ENCODE measurements at places on chromosomes 7 and 10.

DNA sequence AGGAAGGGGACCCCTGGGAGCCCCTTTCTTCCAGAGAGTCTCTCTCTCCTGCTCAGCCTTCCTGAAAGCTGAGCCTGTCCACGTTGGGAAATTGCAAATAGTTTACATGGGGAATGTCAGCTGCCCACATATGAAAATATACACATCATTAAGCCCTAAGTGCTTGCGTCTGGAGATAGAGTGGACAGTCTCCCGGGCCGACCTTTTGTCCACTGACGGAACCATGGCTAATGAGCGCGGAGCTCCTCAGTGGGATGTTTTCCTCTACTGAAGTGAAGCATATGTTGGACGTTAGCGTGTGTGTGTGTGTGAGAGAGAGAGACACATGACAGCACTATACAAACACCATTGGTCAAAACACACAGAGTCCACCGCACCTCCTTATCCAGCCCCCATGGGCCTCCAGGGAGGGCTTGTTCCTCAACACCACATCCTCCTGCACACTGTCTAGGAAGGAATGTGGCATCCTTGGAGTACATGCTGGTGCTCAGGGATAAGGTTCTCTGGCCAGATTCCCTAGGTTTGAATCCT is 128.4 kb downstream of the RGS10 start:
- no peak for DNase-seq

- no peak for DNase-seq
These were observed 12.7 kb downstream of the LDB3 start for GRCh38 chr10:86681047-86681446.

GRCh38 chr7:139570119-139570518 is 46.6 kb downstream of the CLEC2L start:
- DNase-seq, result no peak

DNA sequence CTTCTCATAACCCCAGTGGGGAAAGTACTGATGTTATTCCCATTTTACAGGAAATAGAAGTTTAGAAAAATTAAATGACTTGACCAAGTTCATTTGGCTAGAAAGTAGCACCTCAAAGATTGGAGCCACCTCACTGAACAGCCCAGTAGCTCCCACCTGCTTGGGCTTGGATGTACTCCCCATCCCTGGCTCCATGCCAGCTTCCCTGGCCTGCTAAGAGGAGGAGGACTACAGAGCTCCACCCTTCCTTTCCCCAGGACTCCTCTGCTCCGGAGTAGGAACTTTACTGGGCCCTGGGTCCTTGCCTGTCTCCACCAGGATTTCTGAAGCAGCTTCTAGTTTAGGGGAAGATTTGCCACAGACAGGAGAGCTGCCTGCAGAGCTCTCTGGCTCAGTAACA is 3.1 kb downstream of the HPS6 start:
- DNase-seq, result no peak

DNA sequence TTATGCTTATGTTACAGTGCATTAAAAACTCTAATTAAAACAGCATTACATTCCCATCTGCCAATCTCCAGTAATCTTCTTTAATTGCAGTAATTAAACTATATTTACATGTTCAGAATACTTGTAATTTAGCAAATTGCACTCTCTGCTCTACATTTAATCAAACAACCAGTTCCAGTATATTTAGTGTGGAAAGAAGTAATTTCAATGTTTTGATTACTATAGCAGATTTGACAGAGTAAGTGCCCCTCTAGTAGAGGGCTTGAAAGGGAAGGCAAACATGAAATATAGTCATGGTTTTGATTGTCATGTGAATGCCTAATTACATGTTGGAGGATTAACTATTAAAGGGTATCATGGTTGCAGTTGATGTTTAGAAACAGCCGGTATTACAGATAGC is 739.7 kb downstream of the AUTS2 start:
- no peak for DNase-seq

- DNase-seq, result no peak
These were observed 1018.7 kb downstream of the TYW1 start for GRCh38 chr7:68015122-68015977.

DNA sequence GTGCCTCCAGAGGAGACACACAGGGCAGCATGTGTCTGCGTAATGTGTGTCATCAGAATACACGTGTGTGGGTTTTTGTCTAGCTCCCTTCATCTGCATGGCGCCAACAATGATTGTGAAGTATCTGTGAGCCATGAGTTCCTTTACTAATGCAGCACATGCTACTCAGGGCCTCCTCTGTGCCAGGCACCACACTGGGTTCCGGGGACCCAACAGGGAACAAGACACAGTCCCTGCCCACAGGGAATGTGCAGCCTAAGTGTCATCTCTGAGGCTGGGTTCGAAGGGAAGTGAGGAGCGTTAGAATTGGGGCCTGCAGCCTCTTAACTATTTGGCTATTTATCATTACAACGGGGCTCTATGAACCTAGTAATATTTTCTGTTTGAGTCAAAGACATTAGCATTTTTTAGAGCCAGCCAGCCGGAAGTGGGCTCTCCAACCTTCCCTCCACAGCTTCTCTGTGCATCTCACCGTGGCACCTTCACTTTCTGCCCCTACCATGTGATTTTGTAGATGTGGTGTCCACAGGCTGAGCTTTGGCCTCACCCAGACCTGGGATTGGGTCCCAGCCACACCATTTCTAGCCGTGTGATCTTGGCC is 43.9 kb upstream of the SRGN start:
- DNase-seq, result no peak

DNA sequence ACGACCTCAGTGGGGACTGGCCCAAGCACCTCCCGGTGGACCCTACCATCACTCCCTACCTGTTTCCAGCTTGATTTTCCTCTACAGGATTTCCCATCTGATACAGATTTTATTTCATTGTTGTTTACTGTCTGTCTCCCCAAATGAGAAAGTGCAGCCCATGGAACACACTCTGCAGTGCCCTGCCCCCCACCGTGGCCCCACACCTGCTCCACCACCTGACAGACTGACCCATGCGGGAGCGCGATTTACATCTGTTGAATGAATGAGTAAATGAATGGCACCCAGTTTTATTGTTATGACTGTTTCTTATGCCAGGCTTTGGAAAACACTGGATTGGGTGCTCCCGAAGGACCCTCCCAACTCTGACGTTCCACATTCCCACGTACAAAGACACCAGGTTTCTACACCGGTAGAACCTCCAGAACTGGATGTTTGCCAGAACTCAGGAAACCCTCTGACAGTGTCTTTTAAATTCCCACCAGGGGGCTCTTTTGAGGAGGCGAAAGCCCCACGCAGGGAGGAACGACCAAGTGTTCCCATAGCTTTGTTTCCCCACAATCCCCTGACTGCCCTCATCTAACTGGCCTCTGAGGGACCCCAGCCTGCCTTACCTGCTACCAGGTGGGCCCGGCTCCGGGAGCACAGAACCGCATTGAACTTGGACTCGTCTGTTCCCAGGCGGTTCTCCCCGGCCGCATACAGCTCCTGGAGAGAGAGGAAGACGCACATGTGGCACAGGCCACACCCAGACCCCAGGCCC is 29.0 kb downstream of the PLAC9 start:
- no peak for DNase-seq

GRCh38 chr7:36957620-36958019 is 233.3 kb upstream of the AOAH start:
- no peak for DNase-seq

GRCh38 chr10:70260259-70260658 is 23.5 kb downstream of the NPFFR1 start:
- no peak for DNase-seq

DNA sequence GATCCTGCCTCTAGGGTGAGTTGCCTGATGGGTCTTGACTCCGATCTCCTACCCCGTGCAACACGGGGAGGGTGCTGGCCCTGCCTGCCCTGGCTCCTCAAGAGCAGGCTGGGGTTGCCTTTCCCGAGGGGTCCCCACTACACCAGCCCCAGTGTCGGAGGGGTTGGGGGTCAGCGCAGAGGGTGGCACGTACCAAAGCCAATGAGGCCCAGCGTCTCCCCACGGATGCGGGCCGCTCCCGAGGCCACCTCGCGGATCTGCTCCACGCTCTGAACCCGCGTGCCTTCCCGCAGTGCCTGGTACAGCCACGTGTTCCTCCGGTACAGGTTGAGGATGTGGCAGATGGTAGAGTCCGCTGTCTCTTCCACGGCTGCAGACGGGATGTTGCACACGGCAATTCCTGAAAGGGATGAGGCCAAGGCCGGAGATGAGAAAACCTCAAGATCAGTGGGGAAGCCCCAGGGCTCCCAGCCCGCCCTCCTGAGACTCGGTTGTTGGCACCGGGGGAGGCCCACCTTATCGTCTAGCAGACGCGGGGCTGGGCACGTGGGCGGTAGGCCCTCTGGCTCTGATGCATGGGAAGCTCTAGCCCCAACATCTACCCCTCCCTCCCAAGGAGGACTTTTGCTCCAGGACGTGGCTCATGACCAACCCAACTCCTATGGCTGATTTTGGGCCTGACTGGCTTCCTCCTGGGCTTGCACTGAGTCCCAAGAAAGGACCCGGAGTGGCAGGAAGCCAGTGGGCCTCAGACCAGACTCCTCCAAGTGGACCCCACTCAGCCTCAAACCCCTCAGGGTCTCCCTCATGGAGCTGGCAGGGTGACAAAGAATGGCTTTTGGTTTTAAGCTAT is 56.1 kb downstream of the ZRANB1 start:
- DNase-seq, result no peak

GRCh38 chr7:76356823-76357222 is 2.0 kb downstream of the YWHAG start:
- no peak for DNase-seq

GRCh38 chr7:99106821-99107241 is 37.1 kb downstream of the SMURF1 start:
- no peak for DNase-seq

DNA sequence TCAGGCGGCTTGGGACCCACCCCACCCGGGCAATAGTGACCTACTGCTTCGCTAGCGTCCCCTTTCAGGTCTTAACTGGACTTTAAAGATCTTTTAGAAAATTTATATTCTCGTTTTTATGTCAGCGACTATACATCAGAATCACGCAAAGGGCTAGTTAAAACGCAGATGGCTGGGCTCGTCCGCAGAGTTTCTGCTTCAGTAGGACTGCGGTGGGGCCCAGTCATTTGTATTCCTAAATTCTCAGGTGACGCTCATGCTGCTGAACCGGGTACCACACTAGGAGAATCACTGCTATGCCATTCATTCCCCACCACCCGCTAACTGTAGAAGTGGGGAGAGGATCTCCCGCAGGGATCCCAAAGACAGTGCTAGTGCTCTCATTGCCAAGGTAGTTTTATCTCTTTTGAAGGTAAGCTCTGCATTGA is 12.0 kb upstream of the SP8 start:
- no peak for DNase-seq

DNA sequence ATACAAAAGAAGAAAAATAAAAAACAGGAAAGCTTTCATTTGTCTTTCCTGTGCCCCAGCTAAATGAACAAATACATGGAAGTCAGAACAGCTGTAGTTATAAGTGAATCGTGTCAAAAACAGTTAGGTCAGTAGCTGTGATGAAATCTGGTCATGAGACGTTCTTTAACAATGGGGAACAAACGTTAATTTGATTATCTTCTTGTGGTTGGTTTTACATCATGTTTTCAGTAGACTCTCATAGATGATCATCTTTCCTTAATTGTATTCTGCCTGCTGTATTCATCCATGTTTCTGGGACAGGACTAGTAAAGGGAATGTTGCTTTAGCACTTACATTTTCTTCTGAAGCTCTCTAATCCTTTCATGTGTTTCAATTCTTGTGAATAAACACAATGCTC is 97.0 kb downstream of the PCLO start:
- DNase-seq, result no peak

- DNase-seq, result no peak
These were observed 18.3 kb upstream of the EFCAB10 start for GRCh38 chr7:105599551-105599950.

DNA sequence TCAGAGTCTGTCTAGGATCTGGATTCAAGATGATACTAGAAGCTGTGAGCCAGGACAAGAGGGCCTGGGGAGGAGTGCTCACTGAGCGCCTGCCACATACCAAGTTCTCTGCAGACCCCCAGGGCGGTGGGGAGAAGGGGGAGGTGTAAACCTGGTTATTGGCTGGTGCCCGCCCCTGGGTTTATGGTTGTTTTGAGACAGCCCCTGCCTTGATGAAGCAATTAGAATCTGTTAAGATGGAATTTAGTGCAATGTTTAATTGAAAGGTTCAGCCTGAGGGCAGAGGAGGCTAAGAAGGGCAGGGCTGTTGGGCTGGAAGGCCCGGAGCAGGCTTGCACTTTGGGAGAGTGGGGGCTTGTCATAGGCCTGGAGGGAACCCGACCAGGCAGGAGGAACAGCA is 42.7 kb downstream of the PRF1 start:
- no peak for DNase-seq

- no peak for DNase-seq
These were observed 1.8 kb downstream of the TUBAL3 start for GRCh38 chr10:5402798-5403197.

DNA sequence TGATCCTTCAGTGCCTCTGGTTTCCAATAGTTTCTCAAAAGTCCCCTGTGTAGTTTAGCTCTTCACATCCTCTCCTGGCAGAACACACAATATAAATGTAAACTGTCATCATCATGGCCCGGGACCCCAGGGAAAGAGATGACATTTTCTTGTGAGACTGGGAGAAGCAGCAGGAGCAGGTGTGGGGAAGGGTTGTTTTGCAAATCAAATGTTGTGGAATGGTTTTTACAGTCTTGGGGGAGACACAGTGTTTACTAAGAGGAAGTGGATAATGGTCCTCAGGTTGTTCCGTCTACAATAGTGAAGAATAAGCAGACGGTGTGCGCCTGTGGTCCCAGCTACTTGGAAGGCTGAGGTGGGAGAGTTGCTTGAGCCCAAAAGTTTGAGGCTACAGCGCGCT is 159.1 kb downstream of the SEC23IP start:
- no peak for DNase-seq

DNA sequence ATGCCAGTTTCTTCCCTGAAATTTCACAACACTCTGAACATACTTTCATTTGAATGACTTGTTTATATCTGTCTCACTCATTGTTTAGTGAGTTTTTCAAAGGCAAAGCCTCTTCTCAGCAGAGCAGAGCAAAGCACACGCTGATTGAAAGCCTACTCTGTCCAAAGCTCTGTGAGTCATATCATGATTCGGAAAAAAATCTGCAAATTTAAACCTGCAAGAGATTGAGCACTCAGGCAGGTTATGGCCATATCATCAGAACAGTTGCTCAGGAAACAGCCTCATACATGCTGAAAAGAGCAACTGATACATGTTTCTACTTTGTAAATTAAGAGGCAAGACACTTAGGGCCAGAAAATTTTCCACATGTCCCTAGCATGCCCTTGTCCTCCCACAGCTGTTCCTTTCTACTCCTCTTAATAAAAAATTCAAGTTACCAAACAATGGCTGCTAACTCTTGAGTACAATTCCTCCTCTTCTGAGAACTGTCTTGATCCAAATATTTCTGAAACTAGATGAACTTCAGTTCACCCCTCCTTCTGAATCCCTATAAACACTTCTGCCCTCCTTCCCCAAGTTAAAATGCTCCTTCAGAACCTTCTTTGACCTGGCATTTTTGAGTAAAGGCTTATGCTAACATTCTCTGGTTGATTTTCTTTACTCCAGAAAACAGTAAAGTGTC is 140.6 kb upstream of the HPS1 start:
- no peak for DNase-seq

- no peak for DNase-seq
These were observed 2.6 kb upstream of the HOXA9 start for GRCh38 chr7:27167916-27168264.

- no peak for DNase-seq
These were observed 937.6 kb upstream of the KCND2 start for GRCh38 chr7:119335405-119335804.

All from HFF-Myc (cell line).